ENCODE measurements at places on chromosomes 12 and 14.
A peak's percentile ranks its signal among the peaks of the same experiment; 100 is the strongest.

DNA sequence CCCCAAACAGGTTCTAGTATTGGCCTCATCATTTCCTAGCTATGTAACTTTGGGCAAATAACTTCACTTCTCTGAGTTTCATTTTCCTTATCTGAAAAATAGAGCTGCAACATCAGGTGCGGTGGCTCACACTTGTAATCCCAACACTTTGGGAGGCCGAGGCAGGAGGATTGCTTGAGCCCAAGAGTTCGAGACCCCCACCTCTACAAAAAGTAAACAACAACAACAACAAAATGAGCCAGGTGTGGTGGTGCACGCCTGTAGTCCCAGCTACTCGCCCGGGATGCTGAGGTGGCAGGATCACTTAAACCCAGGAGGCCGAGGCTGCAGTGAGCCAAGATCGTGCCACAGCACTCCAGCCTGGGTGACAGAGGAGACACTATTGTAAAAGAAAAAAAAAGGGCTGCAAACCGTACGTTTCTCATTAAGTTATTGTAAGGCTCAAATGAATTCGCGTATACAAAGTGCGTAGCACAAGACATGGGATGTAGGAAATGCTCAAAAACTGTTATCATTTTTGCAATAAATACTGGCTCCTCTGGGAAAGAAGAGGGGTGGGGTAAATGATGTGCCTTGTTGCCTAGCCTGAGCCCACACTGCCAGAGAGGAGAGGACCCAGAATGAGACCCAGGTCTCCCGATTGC lies 903 bp downstream of the C12orf76 start:
- DNase-seq, result no peak

GRCh38 chr12:68450947-68451260 lies 118.7 kb upstream of the MDM1 start:
- DNase-seq, result no peak

- DNase-seq, result no peak
Measured at GRCh38 chr12:132516095-132517012, 26.4 kb downstream of the FBRSL1 start.

DNA sequence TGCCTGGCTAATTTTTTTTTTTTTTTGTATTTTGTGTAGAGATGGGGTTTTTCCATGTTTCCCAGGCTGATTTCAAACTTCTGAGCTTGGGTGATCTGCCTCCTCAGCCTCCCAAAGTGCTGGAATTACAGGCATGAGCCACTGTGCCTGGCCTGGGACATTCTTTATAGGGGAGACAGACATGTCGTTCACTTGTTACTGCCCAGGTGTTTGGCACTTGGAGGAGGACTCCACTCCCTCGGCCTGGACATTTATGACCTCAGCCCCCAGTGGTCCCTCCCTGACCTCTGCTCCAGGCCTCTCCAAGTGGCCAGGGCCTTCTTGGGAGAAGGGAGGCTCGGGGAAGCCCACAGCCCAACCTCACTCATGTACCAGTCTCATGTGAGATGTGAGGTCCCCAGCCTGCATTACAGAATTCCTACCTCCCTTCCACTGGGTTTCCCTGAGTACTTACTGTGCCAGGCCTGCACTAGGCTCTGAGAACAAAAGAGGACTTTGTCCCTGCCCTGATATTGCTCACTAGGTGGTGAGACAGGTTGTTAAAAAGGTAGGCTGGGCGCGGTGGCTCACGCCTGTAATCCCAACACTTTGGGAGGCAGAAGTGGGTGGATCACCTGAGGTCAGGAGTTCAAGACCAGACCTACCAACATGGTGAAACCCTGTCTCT lies 9.7 kb upstream of the POP5 start:
- DNase-seq, result no peak

- no peak for DNase-seq
Measured at GRCh38 chr12:57085999-57086492, 2.9 kb upstream of the NAB2 start.

- peak; percentile 26 for DNase-seq
Measured at GRCh38 chr14:68104518-68104917, 284.9 kb downstream of the RAD51B start.

GRCh38 chr14:22088614-22089342 lies 415.2 kb upstream of the OR4E1 start:
- peak; percentile 34 for DNase-seq

- DNase-seq, result peak; percentile 22
Measured at GRCh38 chr14:93788543-93789227, 400 bp upstream of the PRIMA1 start.

DNA sequence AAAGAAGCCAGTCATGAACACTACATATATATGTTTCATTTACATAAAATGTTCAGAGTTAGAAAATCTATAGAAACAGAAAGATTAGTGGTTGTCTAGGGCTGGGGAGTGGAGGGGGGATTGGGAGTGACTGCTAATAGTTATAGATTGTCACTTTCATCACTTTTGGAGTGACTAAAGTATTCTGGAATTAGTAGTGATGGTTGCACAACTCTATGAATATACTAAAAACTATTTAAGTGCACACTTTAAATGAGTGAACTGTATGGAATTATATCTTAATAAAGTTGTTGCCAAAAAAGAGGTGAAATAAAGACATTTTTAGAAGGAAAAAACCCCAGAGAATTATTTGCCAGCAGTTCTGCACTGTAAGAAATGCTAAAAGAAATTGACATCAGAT lies 9.5 kb downstream of the CATSPERB start:
- no peak for DNase-seq

- no peak for DNase-seq
Measured at GRCh38 chr12:16324272-16324671, 23.2 kb upstream of the MGST1 start.

GRCh38 chr14:59454139-59454538 lies 11.0 kb downstream of the GPR135 start:
- DNase-seq, result no peak

DNA sequence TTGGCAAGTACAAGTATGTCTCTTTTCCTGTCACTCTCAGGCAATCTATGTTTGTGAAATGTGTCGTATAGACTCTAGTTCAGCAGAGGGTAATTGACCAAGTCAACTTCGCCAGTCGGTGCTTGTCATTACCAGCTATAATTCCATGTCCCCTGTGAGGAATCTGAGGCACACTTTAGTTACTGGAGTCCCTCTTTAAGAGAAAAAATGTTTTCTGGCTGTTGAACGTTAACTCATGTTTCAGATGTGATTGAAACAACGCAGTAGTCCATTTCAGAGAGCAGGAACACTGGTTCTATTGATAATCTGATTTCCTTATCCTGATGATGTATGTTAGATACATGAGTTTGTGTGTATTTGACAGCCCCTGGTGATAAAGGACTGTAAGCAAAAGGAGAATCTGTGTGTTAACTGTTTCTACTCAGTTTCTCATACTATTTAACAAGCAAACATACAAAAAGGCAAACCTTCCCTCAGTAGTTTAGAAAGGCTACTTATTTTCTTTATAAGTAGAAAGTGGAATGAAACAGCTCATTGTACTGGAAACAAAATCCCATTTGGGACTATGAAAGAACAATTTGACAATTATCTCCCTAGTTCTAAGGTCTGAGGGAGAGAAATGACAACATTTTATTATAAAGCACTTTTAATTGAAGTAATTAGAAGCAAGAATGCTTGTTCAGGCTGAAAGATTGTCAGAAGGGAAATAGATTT lies 161.1 kb upstream of the TRHDE start:
- no peak for DNase-seq

GRCh38 chr12:48279601-48280000 lies 71.1 kb downstream of the ZNF641 start:
- no peak for DNase-seq

- DNase-seq, result no peak
Measured at GRCh38 chr14:105023791-105024480, 3.1 kb upstream of the CDCA4 start.

DNA sequence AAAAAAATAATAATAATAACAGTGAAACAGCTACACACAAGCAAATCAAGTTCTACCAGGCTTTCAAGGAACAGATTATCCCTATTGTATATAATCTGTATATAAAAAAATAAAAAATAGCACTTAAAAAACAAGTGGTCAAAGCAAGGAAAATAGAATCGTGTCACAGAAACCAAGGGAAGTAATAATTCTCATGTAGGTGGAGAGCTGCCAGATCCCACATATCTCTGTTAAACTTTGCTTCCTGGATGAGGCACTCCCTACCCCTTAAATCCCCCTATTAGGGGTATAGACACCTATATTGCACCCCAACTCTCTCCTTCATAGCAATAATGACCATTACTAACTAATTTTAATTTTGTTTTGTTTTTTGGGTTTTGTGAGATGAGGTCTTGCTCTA lies 4.4 kb upstream of the CD27 start:
- no peak for DNase-seq

GRCh38 chr14:90491911-90492531 lies 95.2 kb downstream of the CALM1 start:
- no peak for DNase-seq

GRCh38 chr12:57156701-57157403 lies 9.4 kb upstream of the LRP1-AS start:
- no peak for DNase-seq

- DNase-seq, result no peak
Measured at GRCh38 chr12:13099844-13100604, 3.4 kb downstream of the GSG1 start.

DNA sequence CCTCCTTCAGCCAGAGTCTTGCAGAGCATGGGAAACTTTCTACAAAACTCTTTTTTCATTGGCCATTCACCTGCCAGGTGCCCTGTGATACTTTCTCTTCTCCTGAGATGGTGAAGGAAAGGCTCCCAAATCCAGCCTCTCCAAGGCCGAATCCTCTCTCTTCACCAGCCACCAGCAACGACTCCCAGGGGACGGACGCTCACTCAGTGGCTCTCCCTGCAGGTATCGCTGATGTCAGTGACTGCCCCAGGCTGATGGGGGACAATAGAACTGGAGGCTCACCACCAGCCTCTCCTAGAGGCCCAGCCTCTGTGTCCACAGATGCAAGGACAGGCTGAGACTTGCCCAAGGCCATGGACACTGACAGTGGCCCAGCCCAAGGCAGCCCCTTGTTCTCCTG lies 204.1 kb downstream of the BCL11B start:
- DNase-seq, result no peak

GRCh38 chr14:92710001-92710341 lies 38.5 kb downstream of the LGMN start:
- no peak for DNase-seq

DNA sequence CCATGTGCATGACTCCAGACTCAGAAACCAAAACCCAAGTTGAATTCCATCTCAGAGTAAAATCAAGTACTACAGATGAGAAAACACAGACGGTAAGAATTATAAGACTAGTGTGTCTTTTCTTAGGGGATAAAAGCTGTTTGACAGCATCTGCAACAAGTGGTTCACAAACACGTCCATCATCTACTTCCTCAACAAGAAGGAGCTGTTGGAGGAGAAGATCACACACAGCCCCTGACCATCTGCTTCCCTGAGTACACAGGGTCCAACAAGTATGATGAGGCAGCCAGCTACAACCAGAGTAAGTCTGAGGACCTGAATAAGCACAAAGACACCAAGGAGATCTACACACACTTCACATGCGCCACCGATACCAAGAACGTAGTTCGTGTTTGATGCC lies 110.7 kb upstream of the ATF7IP start:
- no peak for DNase-seq

GRCh38 chr14:80764496-80764895 lies 177.0 kb downstream of the CEP128 start:
- DNase-seq, result peak; percentile 4

- no peak for DNase-seq
Measured at GRCh38 chr14:93967637-93968250, 8.6 kb downstream of the ASB2 start.

DNA sequence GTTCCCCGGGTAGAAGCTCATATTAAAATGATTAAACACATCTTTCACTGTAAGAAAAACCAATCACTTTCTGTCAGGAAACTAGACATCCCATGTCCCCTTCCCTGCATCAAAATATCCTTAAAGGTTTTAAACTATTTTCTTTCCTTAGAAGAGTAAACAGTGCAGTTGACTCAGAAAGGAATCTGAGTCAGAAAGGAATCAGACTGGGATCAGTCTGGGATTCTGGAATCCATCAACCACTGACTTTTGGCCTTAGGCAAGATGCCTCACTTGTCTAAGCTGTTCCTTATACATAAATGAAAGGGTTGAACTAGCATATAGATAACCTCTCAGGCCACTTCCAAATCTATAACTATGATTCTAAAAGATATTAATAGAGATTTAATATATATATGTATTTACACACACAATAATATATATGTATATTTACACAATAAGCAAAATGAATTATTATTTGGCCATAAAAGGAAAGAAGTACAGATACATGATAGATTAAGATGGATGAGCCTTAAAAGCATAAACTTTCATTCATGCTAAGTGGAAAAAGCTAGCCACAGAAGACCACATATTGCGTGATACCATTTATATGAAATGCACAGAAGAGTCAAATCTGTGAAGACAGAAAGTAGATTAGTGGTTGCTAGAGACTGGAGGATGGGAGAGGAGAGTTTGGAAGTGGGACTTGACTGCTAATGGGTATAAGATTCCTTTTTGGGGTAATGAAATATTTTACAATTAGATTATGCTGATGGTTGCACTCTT lies 114.4 kb downstream of the SLC38A1 start:
- peak; percentile 19 for DNase-seq

DNA sequence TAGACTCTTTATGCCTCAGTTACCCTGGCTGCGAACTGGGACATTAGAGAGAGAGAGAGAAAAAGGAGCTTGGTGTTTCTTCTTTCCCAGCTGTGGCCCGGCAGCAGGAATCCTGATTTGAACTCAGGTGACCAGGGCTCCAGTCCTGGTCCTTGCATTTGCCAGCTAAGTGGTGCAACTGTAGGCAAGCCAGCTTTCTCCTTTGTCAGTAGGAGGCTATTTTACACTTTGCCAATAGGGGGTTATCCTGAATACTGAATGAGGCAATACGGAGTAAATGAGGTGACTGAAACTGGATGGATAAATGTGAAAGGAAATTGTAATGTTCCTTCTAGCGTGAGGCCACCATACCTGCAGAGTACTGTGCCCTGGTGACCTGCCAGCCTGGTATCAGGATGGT lies 27.8 kb downstream of the KCNA5 start:
- DNase-seq, result no peak

- no peak for DNase-seq
Measured at GRCh38 chr14:23365732-23366425, 907 bp upstream of the EFS start.

- DNase-seq, result peak; percentile 50
Measured at GRCh38 chr12:14723763-14724162, 27.4 kb upstream of the GUCY2C start.

DNA sequence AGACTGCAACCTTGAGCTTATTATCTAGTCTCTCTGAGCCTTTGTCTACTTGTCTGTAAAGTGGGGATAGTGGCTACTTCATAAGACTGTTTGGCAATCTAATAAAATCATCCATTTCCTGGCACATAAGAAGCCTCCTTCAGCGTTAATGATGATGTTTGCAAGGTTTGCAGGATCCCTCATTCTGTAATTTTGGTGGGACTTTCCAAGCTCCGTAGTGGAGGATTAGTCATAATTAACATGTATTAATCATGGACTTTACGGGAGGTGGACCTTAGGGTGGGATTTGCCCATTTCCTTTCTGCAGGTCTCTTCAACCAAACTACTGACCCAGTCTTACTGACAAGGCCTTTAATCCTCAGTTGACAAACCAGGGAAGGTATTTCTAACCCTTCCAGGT lies 66.2 kb downstream of the NTF3 start:
- no peak for DNase-seq
